ENCODE measurements at places on chromosomes 5 and 9.

DNA sequence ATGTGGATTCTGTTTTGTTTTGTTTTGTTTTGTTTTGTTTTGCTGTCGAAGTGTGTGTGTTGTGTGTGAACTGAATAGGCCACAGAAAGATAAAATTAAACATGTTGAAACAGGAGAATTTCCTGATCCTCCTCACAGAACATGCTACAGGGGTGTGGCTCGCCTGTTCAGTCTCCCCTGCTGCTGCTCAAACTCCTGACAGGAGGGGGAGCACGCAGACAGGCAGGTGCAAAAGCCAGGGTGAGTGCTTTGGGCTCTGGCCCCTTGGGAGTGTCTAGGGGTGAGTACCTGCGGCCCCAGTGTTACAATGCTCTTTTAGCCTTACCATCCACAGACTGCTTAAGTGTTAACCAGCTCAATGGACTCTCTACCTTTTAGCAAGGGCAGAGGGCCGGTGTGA is 473.5 kb downstream of the MAT2B start:
- no peak for DNase-seq

DNA sequence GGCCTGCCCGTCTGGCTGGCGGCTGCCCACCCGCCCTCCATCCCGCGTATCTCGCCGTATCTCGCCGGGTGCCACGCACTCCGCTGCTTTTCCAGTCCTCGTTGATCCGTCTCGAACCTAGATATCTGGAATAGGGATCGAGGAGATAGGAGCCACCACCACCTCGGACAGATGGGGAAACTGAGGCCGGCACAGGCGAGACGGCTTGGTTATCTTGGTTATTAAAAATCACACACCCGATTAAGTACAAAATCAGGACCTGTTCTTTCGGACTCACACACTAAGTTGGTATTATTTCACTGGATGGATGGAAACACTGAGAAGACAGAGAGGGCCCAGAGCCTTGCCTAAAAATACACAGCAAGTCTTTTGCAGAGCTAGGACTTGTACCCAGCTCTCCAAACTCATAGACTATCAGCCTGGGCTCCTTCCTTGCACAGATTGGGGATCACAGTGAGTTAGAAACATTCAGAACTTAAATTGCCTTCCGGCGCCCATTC is 678 bp downstream of the SLC26A2 start:
- no peak for DNase-seq

- DNase-seq: no peak
Measured at GRCh38 chr9:72949918-72950325, 2.9 kb downstream of the ALDH1A1 start.

GRCh38 chr5:112737463-112738190 is at the start of gene APC:
APC (plus strand) TSS chr5:112737885; CDS start chr5:112754891, 17,006 bp downstream.
- DNase-seq: peak; percentile 90

GRCh38 chr9:38071470-38072134 is 2.6 kb upstream of the SHB start:
- no peak for DNase-seq

GRCh38 chr5:135446615-135447014 is 533 bp downstream of the DCANP1 start:
- DNase-seq: no peak
